ENCODE measurements at places on chromosomes 1 and 21.
A peak's percentile ranks its signal among the peaks of the same experiment; 100 is the strongest.

DNA sequence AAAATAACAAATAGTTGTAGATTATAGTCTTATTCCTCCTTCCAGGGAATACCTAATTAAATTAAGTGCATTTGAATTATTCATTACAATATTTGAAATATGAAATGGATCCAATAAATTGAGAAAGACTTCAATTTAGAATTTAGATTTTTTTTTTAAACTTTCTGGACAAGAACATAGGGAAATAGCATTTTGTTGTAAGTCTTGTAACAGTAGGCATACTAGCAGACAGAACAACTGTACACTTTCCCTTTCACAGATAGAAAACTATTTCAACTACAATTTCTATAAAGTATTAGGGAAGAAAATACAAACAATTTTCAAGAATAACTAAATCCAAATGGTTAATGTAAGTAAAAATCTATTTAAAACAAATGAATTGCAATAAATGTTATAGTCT lies 577.5 kb downstream of the USP25 start:
- no peak for DNase-seq

DNA sequence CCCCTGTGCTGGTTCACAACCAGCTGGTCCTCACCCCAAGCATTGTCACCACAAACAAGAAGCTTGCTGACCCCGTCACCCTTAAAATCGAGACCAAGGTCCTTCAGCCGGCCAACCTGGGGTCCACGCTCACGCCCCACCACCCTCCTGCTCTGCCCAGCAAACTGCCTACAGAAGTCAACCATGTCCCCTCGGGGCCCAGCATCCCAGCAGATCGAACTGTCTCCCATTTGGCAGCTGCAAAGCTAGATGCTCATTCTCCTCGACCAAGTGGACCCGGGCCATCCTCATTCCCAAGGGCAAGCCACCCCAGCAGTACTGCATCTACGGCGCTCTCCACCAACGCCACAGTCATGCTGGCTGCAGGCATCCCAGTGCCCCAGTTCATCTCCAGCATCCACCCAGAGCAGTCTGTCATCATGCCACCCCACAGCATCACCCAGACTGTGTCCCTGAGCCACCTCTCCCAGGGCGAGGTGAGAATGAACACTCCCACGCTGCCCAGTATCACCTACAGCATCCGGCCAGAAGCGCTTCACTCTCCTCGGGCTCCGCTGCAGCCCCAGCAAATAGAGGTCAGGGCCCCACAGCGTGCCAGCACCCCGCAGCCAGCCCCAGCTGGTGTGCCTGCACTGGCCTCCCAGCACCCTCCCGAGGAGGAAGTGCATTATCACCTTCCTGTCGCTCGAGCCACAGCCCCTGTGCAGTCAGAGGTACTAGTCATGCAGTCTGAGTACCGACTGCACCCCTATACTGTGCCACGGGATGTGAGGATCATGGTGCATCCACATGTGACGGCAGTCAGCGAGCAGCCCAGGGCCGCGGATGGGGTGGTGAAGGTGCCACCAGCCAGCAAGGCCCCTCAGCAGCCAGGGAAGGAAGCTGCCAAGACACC lies 40.6 kb downstream of the ZBTB17 start:
- no peak for DNase-seq

GRCh38 chr1:166972826-166973225 lies 2.5 kb downstream of the ILDR2 start:
- DNase-seq, result no peak

DNA sequence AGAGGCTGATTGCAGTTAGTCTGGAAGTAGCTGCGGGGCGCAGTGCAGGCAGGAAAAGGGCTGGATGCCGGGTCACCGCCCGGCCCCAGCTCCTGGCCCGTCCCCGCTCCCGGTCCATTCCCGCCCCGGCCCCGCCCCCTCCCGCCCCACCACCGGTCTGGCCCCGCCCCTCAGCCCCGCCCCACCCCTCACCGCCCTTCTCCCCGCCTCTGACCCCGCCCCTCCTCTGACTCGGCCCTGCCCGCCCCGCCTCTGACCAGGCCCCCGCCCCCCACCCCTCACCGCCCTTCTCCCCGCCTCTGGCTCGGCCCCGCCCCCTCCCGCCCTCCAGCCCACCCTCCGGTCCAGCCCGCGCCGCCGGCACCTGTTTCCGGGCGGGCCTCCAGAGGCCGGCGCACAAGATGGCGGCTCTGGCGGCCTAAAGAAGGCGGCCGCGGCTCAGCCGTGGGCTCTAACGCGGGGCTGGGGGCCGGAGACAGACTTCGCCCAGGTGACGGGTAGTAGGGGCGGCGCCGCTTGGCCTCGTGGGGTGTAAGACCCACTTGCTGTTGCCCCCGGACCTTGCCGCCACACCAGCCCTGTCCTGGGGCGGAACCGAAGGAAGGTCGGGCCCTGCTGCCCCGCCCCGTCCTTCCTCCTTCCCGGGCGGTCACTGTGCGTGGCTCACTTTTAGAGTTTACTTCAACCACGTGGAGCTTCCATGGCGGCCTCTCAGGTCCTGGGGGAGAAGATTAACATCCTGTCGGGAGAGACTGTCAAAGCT lies at the start of gene UBIAD1:
TSS of gene UBIAD1 (plus strand) at position 367 of the 763 bp plus-strand sequence. CDS start at position 701, 334 bp downstream.
- peak; percentile 84 for DNase-seq

DNA sequence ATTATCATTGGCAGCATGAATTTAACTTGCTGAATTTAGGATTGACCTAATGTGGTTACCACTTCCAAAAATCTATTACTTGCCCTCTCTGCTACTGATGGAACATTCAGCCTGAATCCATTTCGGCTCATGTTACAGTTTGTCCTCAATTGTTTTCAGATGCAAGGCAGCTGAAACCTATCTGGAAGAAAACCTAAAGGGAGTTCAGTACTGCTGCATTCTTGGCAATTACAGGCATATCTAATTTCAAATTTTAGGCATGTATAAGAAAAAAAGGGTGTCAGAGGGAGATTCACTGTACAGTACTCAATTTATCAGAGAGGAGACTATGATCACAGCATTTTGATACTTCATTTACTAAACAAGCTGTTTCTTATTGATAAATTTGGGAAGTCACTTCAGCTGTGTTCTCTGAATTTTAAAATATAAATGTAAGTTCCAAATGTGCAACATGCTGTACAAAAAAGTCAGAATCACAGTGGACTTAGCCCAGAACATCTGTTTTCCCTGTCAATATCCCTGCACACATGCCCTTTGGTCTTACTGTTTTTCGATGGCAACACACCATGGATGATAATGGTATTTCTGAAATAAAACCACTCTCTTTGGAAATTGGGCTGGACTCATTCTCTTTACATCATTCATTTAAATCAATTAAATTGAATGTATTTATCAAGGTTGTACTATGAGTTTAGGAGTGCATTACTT lies 651.6 kb upstream of the ADGRL4 start:
- no peak for DNase-seq

GRCh38 chr1:12180903-12181302 lies 14.1 kb downstream of the TNFRSF1B start:
- no peak for DNase-seq

GRCh38 chr1:27779122-27779521 lies 6.1 kb downstream of the STX12 start:
- DNase-seq, result no peak

DNA sequence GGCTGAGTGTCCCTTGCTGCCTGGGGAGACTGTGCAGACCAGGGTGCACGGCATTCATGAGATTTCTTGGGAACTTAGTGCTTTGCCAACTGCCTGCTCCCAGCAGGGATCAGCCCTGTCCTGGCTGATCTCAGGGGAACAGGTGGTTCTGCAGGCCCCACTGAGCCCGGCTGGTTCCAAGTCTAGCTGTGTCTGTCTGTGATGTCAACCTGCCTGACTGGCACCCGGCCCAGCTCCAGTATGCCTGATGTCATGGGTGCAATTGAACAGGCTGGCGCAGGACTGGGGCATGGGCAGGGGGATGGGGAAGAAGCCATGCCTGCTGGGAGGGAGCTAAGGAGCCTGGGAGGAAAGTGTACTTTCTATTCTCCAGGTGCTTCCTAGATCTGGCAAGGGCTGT lies 227.1 kb downstream of the GRIK3 start:
- DNase-seq, result no peak

DNA sequence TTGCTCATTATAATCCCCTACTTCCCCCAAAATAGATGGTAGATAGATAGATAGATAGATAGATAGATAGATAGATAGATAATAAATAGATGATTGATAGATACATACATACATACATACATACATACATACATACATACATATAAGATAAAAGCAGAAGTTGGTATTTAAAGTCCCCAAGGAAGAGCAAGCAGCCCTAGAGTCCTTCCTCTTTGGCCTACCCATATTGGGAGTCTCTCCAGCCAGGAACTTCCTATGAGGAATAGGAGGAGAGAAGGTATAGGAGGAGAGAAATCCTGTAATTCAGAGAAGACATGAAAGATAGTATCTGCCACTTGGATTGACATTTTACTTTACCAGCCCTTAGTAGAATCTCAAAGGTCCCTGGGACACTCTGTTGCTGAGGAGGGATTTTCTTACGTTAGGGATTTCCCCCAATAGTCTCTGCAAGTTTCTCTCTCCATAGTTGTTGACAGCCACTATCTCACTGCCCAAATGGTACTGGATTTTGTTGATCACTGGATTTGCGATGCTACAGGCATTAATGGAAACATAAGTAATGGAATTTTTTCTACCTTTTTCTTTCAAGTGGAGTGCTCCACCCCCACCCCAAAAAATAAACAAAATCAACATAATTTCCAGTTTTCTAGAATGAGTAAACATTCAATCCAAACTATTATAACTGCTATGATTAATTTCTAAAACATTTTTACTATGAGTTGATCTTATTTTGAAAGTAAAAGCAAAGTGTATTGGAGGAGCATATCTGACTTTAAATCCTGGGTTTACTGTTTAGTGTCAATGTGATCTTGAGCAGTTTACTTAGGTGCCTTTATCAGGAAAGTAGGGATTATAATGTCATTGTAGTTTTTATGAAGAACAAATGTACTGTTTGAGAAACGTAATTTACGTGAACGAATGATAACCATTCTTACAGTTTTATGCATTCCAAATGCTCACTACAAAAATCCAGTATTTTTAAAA lies 93.2 kb upstream of the TNFSF4 start:
- no peak for DNase-seq

DNA sequence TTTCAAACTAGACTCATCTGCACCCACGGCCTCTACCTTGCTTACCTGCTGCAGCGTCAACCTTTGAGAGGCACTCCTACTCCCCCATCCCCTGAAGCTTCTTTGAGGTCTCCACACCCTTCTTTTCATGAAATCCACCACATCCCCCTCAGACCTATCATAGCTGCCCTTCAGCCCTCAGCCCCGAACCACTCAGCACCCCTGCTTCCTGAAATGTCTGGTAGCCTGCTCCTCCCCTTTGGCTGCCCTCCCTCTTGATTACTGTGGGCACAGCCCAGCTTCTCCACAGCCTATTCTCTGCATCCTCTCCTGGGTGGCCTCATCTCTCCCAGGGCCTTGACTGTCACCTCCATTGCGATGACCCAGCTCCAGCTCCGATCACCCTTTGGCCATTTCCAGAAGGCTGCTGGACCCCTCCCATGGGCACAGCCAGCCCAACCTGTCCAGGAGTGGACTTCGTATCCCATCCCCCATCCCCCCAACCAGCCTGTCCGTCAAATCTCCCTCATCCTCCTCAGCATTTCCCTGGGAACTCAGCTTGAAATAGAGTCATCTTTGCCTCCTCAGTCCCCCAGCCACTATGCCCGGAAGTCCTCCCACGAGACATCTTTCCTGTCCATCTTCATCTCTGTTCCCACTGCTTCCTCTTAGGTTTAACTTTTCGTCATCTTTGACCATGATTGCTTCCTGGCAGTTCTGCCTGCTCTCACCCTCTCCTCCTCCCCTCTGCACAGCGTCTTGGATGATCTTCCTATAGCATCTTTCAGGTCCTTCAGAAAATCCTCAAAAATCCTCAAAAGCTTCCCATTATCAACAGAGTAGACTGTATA lies 6.1 kb upstream of the ADORA1 start:
- no peak for DNase-seq

DNA sequence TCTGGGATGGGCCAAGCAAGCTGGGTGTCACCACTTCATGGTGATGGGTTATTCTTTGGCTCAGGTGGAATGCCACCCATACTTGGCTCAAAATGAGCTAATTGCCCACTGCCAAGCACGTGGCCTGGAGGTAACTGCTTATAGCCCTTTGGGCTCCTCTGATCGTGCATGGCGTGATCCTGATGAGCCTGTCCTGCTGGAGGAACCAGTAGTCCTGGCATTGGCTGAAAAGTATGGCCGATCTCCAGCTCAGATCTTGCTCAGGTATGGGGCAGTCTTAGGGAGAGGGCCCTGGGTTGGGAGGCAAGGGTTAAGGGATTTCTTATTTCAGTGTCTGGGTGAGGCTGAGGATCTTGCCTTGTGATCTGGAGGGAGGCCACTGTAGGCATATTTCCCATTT lies 15.4 kb upstream of the NASP start:
- DNase-seq, result no peak

DNA sequence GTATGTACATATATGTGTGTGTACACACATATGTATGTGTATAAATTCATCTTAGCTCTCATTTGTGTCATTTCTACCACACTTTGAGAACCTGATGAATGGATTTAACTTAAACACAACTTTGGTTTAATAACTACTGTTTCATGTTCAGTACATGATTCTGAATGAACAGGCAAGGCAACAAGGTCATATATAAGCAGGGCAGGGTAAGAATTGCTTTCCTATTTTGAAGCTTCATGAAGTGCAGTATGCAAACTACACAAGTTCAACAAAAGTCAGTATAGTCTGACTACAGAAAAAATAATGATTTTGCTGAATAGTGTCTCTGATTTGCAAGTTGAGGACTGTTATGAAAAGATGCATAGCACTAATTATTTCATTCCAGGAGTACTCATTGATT lies 127.6 kb downstream of the KCNK2 start:
- DNase-seq, result no peak

DNA sequence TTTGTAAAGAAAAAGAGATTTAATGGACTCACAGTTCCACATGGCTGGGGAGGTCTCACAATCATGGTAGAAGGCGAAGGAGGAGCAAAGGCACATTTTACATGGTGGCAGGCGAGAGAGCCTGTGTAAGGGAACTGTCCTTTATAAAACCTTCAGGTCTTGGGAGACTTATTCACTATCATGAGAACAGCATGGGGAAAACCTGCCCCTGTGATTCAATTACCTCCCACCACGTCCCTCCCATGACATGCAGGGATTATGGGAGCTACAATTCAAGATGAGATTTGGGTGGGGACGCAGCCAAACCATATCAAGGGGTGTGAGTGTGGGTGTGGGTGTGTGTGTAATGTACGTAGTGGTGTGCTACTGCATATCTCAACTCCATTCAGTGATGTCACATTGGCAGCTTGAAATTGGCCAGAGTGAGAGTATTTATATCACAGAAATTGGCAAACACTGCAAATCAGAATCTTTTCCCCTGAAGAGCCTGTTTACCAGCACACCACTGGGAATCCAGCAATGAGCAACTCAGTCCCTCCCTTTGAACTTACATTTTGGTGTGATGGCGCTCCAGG lies 5.4 kb downstream of the ARHGEF10L start:
- no peak for DNase-seq

DNA sequence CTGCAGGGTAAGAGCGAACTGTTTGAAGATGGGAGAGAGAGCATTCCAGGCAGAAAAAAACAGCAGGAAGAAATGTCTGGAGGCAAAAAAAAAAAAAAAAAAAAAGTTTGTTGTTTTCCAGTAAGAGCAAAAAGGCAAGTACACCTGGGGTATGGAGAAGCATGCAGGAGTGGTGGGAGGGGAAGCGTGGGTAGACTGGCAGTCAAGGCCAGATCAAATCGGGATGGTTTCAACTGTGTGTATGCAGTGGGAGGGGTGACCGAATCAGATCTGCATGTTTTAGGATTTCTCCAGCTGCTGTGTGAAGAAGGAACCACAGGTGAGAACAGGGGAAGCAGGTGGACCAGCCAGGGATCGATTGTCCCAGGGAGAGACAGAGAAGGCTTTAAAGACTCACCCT lies 34.7 kb downstream of the CSMD2 start:
- DNase-seq, result no peak

Data from T1000 (cell line).